ENCODE measurements at places on chromosomes 6 and 20. TPM values are rescaled to one million over a fixed set of nuclear protein-coding genes. Genes with fewer than 3 reads are reported as not detected.

MYT1 gene
- not detected for total RNA-seq

TRIM10 gene
- total RNA-seq = 0.21 TPM

PTCRA gene
- 6.9 TPM for total RNA-seq

WFDC13 gene
- total RNA-seq = not detected

LBP gene
- not detected for total RNA-seq

TRIM40 gene
- 1.4 TPM for total RNA-seq

PLEKHG1 gene
- total RNA-seq = 12.5 TPM

TBC1D20 gene
- total RNA-seq = 16.2 TPM

CEP162 gene
- total RNA-seq = 6.3 TPM

RAB32 gene
- 37.6 TPM for total RNA-seq

OR12D2 gene
- total RNA-seq = not detected

RAET1E gene
- total RNA-seq = not detected

C2 gene
- 2.5 TPM for total RNA-seq

COL9A3 gene
- not detected for total RNA-seq

ARMC12 gene
- 0.10 TPM for total RNA-seq

NKAIN4 gene
- total RNA-seq = not detected

Measured in mononuclear cell (primary cell).